ENCODE measurements at places on chromosomes 7 and 10. TPM values are rescaled to one million over a fixed set of nuclear protein-coding genes. Genes with fewer than 3 reads are reported as not detected.

Gene OR13A1
- polyA plus RNA-seq = 0.06 TPM

DNA sequence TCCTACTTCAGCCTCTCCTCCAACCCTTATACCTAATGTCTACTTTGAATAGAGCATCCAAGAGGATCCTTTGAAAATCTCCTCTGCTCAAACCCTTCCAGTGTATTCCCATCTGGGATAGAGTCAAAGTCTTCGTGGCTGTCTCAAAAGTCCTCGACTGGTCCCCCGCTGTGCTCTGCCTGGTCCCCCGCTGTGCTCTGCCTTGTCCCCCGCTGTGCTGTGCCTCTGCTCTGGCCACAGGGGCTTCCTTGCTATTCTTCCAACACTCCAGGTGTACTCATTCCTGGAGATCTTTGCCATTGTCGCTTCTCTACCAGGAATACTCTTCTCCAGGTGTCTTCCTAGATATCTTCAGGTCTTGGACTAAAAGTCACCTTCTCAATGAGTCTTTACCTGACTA lies 36.1 kb upstream of the COMMD3 start:
- DNase-seq = no peak

- DNase-seq = no peak
These were observed 739 bp upstream of the CCDC186 start for GRCh38 chr10:114174695-114175188.

- no peak for DNase-seq
These were observed 138.6 kb downstream of the EMX2 start for GRCh38 chr10:117681104-117681503.

DNA sequence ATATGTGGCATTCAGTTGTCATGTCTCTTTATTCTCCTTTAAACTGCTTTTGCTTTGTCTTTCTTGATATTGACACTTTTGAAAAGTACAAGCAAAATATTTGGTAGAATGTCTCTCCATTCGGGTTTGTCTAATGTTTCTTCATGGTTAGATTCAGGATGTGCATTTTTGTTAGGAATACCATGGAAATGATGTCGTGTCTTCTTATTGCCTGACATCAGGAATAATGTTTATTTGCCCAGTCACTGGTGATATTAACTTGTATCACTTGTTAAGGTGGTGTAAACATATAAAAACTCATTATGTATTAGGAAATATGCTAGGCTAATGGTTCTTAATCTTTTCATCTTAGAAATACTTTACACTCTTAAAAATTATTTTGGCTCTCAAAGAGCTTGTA lies 43.4 kb downstream of the CDK1 start:
- DNase-seq = no peak

GRCh38 chr10:118870467-118871243 lies 115.9 kb upstream of the CACUL1 start:
- DNase-seq = peak; percentile 6

Measured in large intestine (tissue), 12 donors.